ENCODE measurements at places on chromosomes 4 and X.

DNA sequence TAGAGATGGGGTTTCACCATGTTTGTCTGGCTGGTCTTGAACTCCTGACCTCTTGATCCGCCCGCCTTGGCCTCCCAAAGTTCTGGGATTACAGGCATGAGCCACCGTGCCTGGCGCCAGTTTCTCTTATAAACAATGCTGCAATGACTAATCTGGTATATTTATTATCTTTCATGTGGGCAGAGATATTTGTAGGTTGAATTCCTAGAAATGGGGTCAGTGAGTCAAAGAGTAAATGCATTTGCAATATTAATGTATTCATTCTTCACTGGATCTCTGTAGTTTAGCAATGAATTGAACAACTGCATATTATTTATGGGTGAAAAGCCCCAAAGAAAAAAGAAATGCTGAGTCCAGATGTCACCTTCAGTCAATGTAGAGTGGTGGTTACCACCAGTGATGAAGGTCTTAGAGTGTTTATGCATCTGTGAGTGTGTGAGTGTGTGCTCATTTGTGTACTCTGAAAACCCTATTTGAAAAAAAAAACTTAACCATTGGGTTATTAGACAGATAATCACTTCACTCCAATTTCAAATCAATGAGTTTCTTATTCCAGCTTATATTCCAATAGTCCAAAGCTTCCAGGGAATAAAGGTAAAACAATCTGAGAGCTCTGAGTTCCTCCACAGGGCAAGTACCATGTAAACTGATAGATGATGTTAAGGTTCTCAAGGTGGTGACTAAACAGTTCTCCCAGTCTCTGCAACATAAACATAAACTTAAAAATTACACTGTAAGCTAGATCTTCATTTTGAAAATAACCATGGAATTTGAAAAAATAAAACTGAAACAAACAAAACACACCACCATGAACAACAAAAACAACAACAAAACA, 22.6 kb upstream of the CD38 start:
- DNase-seq, result no peak

DNA sequence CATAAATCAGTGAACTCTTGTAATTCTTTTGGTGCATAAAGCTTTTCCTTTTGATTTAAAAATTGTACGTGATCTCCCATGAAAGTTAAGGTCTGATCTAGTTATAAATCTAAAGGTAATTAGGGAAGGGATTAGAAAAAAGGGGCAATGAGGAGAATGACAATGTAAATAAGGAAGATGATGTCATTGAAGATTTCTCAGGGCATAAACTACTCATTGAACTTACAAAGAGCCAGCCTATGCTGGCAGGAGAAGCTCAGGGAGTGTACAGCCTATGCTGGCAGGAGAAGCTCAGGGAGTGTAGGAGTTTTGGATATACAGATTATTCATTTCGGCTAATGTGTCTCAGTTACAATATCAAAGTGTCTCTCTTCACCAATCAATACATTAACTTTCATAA, 1533.5 kb upstream of the ADGRL3 start:
- DNase-seq, result no peak

- no peak for DNase-seq
These were observed 559.6 kb downstream of the SPRY1 start for GRCh38 chr4:123956204-123956603.

GRCh38 chr4:5828005-5828391, 64.9 kb downstream of the CRMP1 start:
- DNase-seq, result no peak

DNA sequence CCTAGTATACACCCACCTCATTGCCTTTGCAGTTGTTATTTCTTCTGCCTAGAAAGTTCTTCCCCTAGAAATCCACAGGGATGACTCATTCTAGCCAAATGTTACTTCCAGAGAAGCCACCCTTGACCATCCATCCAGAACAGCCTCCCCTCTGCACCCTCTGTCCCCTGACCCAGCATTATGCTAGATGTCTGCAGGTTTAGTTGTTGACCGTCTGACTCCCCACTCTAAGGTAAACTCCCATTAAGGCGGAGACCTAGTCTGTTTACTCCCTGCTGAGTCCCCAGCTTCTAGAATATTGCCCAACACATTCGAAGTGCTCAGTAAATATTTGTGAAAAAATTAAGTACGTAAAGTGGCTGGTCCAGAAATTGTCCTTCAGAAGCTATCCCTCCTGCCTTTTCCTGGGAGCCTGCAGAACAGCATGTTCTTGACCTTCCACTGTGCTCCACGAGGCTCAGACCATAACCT, 11.0 kb downstream of the SRD5A3 start:
- DNase-seq, result no peak

DNA sequence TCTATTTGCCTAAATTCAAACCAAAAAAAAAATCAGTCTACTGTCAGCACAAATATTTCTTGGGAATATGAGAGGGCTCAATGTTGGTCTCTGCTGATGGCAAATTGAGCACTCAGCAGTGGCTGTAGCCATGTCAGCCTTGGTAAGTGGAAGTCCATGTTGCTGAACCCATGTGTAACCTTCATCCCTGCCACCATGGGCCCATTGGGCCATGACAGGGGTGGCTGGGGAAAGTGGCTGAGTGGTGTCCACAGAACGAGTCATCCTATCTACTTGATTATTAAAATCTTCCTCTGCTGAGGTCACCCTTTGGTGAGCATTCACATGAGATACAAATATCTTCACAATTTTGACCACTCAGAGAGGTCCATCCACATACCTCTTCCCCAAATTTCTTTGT, 56.8 kb upstream of the FAM9B start:
- DNase-seq, result no peak

GRCh38 chr4:12778706-12779105, 705.4 kb downstream of the RAB28 start:
- no peak for DNase-seq

DNA sequence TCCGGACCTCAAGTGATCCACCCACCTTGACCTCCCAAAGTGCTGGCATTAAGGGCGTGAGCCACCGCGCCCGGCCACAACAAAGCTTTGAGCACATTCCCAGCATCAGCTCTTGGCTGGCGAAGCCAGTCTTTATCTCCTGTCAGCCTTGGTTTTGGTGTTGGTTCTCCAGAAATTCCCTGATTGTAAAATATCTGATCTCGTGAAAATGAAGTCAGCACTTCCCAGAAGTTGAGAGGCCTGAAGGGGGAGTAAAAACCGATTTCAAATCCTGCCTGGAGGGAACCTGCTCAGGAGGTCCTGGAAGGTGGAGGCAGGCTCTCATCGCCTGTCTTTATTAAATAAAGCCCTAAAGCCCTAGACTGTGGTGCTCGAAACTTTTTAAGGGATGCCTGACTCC, 33.6 kb downstream of the PTTG2 start:
- no peak for DNase-seq

GRCh38 chr4:55754754-55755350, 64.7 kb upstream of the EXOC1L start:
- DNase-seq, result no peak

GRCh38 chr4:124937993-124938392, 225.5 kb upstream of the ANKRD50 start:
- DNase-seq, result no peak

GRCh38 chr4:136750897-136751296, 781.4 kb downstream of the PCDH18 start:
- no peak for DNase-seq

- DNase-seq, result no peak
These were observed 67.1 kb downstream of the DCLK2 start for GRCh38 chr4:150145090-150145945.

- no peak for DNase-seq
These were observed 28.0 kb upstream of the RBM41 start for GRCh38 chrX:107146670-107147069.

DNA sequence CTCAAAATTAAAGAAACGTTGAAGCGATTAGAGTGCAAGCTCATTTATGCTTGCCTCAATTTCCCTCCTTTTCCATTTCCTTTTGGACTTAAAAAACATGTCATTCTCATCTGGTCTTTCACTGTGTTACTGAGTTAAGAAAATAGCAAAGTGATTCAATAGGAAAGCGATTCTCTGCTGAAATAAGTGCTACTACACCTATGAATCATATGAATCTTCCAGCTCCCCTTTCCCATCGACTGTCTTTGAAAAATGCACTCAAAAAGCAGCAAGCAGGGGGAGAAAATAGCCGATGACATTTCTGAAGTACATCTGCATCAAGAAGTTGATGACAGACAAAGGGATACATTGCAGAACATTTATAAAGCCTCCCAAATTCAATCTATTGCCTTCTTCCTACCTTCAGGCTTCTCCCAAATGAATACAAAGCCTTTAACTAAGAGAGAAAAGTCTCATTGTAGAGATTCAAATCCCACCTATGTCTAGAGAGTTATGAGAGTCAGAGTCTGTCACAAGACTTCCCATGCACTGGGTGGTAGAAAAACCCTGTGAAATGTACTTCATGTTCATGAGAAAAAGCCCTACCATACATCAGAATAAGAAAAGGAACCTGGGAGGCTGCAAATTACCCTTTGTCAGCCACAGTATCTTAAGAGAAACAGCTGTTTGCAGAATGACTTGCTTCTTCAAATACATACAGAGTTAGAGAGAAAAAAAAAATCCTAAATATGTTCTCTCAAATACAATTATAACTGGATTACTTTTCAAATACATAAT, 78.9 kb downstream of the MBNL3 start:
- DNase-seq, result no peak

DNA sequence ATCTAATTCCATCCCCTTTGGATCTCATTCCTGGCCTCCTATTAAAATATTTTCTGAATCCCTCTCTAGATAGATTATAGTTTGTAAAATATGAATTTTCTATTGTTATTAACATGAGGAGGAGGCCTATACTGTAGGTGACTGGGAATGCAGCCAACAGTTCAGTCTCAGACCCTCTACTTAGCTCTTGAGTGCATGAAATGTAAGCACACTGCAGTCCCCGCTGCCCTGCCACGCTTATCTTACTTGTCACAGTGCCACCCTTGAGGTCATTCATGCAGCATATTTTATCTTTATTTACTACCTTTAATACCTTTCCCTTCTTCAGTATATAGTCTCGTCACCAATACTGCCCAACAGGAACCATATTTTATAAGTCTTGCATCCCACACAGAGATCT, 151.0 kb downstream of the CAMK2D start:
- no peak for DNase-seq

DNA sequence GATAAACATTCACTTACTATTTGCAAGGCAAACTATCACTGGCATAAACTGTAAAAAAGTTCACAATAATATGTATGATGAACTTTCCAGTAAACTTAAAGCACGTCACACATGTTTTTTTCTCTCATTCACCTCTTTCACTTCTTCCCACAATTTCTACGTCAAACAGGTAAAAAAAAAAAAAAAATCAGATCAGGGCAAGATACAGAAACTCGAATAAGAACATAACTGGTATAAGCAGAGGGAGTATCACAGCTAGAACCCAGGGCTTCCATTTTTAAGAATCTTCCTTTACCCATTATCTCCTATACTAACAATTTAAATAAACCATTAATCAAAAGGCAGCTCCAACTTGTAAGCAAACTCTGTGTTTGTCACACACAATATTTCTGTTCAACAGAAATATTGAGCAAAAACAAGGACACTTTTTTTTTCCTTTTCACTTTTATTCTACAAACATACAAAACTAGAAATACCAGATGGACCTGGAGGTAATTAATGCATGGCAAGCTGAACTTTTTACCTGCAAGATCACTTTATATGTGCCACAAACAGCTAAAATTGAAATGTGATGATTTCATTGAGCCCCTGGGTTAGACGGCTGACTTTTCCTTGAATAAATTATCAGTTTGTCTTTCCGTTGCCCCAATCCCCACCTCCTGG, 47.5 kb upstream of the NSUN7 start:
- DNase-seq, result no peak

GRCh38 chr4:24979554-24979953, 51.2 kb downstream of the LGI2 start:
- no peak for DNase-seq

- no peak for DNase-seq
These were observed 35.9 kb downstream of the FAM13A start for GRCh38 chr4:89021062-89021461.

DNA sequence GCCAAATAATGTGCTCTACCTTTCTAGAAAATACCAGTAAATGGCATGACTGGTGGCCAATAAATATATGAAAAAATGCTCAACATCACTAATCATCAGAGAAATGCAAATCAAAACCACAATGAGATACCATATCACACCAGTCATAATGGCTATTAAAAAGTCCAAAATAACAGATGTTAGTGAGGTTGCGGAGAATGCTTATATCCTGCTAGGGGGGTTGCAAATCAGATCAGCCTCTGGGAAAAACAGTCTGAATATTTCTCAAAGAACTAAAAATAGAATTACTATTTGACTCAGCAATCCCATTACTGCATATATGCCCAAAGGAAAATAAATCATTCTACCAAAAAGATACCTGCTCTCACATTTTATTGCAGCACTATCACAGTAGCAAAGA, 115.1 kb downstream of the RASGEF1B start:
- no peak for DNase-seq

DNA sequence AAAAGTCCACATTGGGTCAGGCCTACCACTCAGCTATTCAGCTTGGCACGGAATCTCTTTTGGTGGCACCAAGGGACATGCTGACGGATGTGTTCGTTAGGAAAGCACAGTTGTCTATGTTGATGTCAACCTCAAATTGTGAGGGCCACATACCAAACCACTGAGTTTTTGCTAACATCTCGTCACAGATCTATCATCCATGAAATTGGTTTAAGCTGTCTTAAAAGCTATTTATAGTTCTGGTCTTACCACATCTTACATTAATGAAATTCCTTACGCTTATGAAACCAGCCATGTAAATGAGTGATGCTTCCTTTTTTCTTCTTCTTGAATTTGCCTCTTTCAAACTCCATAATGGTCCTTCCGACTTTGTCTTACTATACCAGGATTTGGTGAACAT, 101.5 kb downstream of the MGST2 start:
- DNase-seq, result no peak

- DNase-seq, result no peak
These were observed 194.0 kb downstream of the SMIM20 start for GRCh38 chr4:26108054-26108453.

GRCh38 chr4:3834663-3835521, 68.7 kb downstream of the ADRA2C start:
- DNase-seq, result no peak

GRCh38 chrX:102745857-102746584, 25.5 kb downstream of the GPRASP3 start:
- DNase-seq, result no peak

- no peak for DNase-seq
These were observed 15.8 kb upstream of the MPC1L start for GRCh38 chrX:40607381-40607780.
